Muscle of leg (tissue), 16 donors: ENCODE measurements at places on chromosomes 7 and 10.
A peak's percentile ranks its signal among the peaks of the same experiment; 100 is the strongest.

DNA sequence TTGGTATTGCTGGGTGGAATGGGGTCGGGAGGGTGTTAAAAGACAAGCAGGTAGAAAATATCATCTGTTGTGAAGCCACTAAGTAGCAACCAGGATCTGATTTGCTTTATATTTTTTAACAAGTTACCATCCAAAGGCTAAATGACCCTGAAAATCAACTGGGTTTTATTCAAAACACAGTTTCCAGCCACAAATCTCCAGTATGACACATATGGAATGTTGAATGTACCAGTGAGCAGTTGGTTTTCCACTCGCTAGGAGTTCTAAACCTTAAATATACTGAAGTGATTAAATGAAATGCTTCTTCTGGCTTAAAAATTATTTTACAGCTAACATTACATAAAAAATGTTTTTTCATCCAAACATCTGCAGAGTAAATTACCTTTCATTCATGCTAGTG lies 112.5 kb downstream of the PDE1C start:
- no peaks in the 10 kb centered on the region for H3K4me1 ChIP-seq
- no peaks in the 10 kb centered on the region for H3K36me3 ChIP-seq
- no peak for DNase-seq
- no peak overlapping the region for H3K27ac ChIP-seq
- H3K4me3 ChIP-seq = no peak overlapping the region

GRCh38 chr10:44832595-44833390 lies 78.3 kb upstream of the TMEM72 start:
- H3K4me3 ChIP-seq = no peak overlapping the region
- no peaks in the 10 kb centered on the region for H3K27me3 ChIP-seq
- H3K27ac ChIP-seq = no peak overlapping the region
- H3K4me1 ChIP-seq = peaks cover 17% of the 10 kb centered on the region
- H3K36me3 ChIP-seq = no peaks in the 10 kb centered on the region

- no peak for DNase-seq
- H3K4me1 ChIP-seq = no peaks in the 10 kb centered on the region
- no peak overlapping the region for H3K4me3 ChIP-seq
- H3K27ac ChIP-seq = no peak overlapping the region
- no peaks in the 10 kb centered on the region for H3K36me3 ChIP-seq
- H3K27me3 ChIP-seq = no peaks in the 10 kb centered on the region
Measured at GRCh38 chr10:18185621-18186020, 45.4 kb downstream of the CACNB2 start.

DNA sequence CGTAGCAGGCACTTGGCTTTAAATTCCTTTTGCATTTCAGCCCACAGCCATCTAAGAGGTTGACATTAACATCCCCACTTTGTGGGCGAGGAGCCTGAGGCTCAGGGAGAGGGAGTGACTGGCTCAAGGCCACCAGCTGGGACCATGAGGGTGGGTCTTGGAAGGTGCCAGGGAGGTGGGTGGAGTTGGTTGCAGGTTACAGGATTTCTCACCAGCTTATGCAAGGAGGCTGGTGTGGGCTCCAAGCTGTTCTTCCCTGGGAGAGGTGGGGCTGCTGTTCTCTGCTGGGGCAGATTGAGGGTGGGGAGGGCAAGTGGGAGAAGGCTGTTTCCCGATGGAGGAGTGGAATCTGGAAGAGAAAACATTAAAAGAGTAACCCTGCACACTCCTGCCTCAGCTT lies 14.1 kb upstream of the C10orf95 start:
- no peak overlapping the region for H3K27ac ChIP-seq
- H3K36me3 ChIP-seq = no peaks in the 10 kb centered on the region
- H3K4me3 ChIP-seq = no peak overlapping the region
- H3K27me3 ChIP-seq = peaks cover 29% of the 10 kb centered on the region
- H3K4me1 ChIP-seq = peaks cover 15% of the 10 kb centered on the region

DNA sequence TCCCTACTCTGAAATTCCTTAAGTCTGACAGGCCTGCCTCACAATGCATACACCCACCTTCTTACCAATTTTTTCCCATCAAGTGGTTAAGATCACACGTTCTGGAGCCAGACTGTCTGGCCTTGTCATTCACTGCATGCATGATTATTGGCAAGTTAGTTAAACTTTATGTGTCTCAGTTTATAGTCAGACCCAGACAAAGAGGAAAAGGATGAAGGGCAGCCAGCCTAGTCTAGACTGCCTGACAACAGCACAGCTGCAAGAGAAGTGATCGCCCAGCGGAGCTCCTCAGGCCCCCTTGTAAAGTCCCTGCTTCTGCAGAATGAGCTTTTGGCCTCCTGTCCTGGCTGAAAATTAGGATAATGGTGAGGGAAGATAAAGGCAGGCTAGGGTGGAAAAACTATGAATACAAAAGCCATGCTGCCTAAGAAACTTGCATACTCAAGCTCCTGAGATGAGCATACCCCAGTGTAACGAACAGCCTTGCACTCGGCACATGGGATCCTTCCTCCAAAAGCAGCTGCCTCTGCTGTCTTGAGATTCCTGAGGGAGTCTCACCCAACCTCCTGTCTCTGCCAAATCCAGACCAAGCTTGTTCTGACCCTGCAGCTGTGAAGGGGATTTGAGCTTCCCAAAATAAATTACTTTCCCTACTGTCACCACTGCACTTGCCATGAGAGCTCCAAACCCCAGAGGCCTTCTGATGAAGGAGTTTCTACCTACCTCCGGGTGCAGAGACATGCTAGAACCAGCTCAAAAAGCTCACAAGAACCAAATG lies 26.7 kb upstream of the MRLN start:
- no peaks in the 10 kb centered on the region for H3K36me3 ChIP-seq
- peak overlapping the region; percentile 72 for H3K27ac ChIP-seq
- no peaks in the 10 kb centered on the region for H3K27me3 ChIP-seq
- H3K4me1 ChIP-seq = peaks cover 17% of the 10 kb centered on the region
- peak; percentile 93 for DNase-seq

- no peaks in the 10 kb centered on the region for H3K27me3 ChIP-seq
- H3K27ac ChIP-seq = no peak overlapping the region
- H3K4me1 ChIP-seq = no peaks in the 10 kb centered on the region
- no peak overlapping the region for H3K4me3 ChIP-seq
- no peaks in the 10 kb centered on the region for H3K36me3 ChIP-seq
- DNase-seq = no peak
Measured at GRCh38 chr7:89554209-89554608, 600.1 kb upstream of the STEAP1 start.

- DNase-seq = no peak
- peak overlapping the region; percentile 47 for H3K27ac ChIP-seq
- no peak overlapping the region for H3K4me3 ChIP-seq
- H3K4me1 ChIP-seq = peaks cover 33% of the 10 kb centered on the region
- H3K27me3 ChIP-seq = peaks cover 2% of the 10 kb centered on the region
Measured at GRCh38 chr10:78472551-78472890, 438.9 kb downstream of the RPS24 start.

GRCh38 chr10:108817584-108817983 lies 1105.7 kb downstream of the XPNPEP1 start:
- DNase-seq = no peak
- H3K36me3 ChIP-seq = no peaks in the 10 kb centered on the region
- H3K27ac ChIP-seq = no peak overlapping the region
- H3K27me3 ChIP-seq = no peaks in the 10 kb centered on the region

GRCh38 chr7:82805527-82805960 lies 357.1 kb downstream of the PCLO start:
- H3K27me3 ChIP-seq = no peaks in the 10 kb centered on the region
- H3K36me3 ChIP-seq = no peaks in the 10 kb centered on the region
- no peak overlapping the region for H3K4me3 ChIP-seq
- peak; percentile 3 for DNase-seq
- H3K4me1 ChIP-seq = no peaks in the 10 kb centered on the region
- no peak overlapping the region for H3K27ac ChIP-seq

DNA sequence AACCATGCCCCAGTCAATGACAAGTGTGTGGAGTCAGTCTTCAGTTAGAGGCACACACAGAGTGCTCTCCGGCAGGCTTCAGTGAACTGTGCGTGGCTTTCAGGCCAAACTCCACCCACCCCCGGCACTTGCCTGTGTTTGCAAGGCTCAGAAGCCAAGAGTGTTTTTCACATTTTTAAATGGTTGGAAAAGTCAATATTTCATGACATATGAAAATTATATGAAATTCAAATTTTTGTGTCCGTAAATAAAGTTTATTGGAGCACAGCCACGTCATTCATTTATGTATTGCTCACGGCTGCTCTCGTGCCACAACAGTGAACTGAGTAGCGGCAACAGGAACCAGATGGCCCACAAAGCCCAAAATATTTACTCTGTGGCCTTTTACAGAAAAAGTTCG lies 104.7 kb downstream of the SFMBT2 start:
- peaks cover 7% of the 10 kb centered on the region for H3K4me1 ChIP-seq
- no peaks in the 10 kb centered on the region for H3K27me3 ChIP-seq
- no peaks in the 10 kb centered on the region for H3K36me3 ChIP-seq
- no peak overlapping the region for H3K4me3 ChIP-seq
- no peak overlapping the region for H3K27ac ChIP-seq
- DNase-seq = no peak

DNA sequence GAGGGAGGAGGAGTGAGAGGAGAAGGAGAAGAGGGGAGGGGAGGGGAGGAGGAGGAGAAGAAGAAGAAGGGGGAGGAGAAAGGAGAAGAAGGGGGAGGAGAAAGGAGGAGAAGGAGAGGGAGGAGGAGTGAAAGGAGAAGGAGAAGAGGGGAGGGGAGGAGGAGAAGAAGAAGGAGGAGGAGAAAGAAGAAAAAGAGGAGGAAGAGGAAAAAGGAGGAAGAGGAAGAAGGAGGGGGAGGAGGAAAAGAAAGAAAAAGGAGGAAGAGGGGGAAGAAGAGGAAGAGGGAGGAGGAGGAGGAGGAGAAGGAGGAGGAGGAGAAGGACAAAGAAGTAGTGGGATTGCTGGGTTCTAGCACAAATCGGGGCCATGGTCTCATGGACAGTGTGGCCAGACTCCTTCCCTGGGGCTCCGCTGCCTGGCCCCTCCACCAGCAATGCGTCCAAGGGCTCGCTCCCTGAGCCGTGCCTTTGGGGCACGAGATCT lies 4.2 kb upstream of the MAFK start:
- H3K27ac ChIP-seq = no peak overlapping the region
- no peak for DNase-seq
- no peaks in the 10 kb centered on the region for H3K36me3 ChIP-seq
- H3K4me1 ChIP-seq = peaks cover 6% of the 10 kb centered on the region
- H3K27me3 ChIP-seq = peaks cover 27% of the 10 kb centered on the region

DNA sequence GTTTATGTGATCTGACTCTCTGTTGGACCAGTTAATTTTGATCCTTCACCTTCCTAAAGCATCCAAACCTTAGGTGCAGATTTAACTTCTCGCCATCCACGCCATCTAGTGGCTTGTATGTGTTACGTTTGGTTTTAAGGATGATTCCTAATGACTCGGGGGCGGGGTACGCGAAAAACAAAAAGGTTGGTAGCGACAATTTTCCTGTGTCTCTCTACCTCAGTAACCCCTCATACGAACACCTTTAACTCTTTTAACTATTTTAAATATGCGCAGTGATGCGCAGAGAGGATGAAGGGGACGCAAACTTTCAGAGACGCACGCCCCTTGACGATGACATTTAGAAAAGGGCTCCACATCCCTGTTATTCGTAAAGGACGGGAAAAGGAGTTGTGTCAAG lies 714 bp upstream of the KCND2 start:
- H3K4me1 ChIP-seq = peaks cover 13% of the 10 kb centered on the region
- H3K27me3 ChIP-seq = peaks cover 28% of the 10 kb centered on the region
- peak; percentile 64 for DNase-seq

GRCh38 chr10:3924344-3924743 lies 139.3 kb upstream of the KLF6 start:
- DNase-seq = peak; percentile 32
- no peaks in the 10 kb centered on the region for H3K27me3 ChIP-seq
- peaks cover 4% of the 10 kb centered on the region for H3K4me1 ChIP-seq
- H3K27ac ChIP-seq = no peak overlapping the region
- H3K4me3 ChIP-seq = no peak overlapping the region

GRCh38 chr10:56505555-56505954 lies 144.5 kb upstream of the ZWINT start:
- H3K4me3 ChIP-seq = no peak overlapping the region
- no peaks in the 10 kb centered on the region for H3K27me3 ChIP-seq
- no peak for DNase-seq
- H3K27ac ChIP-seq = no peak overlapping the region
- no peaks in the 10 kb centered on the region for H3K4me1 ChIP-seq

GRCh38 chr10:14588084-14588937 lies 186.4 kb downstream of the FAM107B start:
- no peaks in the 10 kb centered on the region for H3K27me3 ChIP-seq
- no peak overlapping the region for H3K4me3 ChIP-seq
- peak overlapping the region; percentile 5 for H3K27ac ChIP-seq
- H3K36me3 ChIP-seq = peaks cover 3% of the 10 kb centered on the region
- peaks cover 7% of the 10 kb centered on the region for H3K4me1 ChIP-seq

GRCh38 chr7:4783292-4783652 lies 7.8 kb downstream of the AP5Z1 start:
- H3K36me3 ChIP-seq = peaks cover 73% of the 10 kb centered on the region
- H3K27me3 ChIP-seq = no peaks in the 10 kb centered on the region
- no peak overlapping the region for H3K4me3 ChIP-seq
- no peaks in the 10 kb centered on the region for H3K4me1 ChIP-seq
- DNase-seq = no peak

- no peaks in the 10 kb centered on the region for H3K27me3 ChIP-seq
- no peaks in the 10 kb centered on the region for H3K36me3 ChIP-seq
- DNase-seq = no peak
- peaks cover 18% of the 10 kb centered on the region for H3K4me1 ChIP-seq
- no peak overlapping the region for H3K4me3 ChIP-seq
Measured at GRCh38 chr7:73341877-73342276, 13.9 kb downstream of the FKBP6 start.

- H3K36me3 ChIP-seq = no peaks in the 10 kb centered on the region
- H3K4me1 ChIP-seq = no peaks in the 10 kb centered on the region
- no peak overlapping the region for H3K4me3 ChIP-seq
- no peak for DNase-seq
- H3K27ac ChIP-seq = no peak overlapping the region
- H3K27me3 ChIP-seq = no peaks in the 10 kb centered on the region
Measured at GRCh38 chr7:22874904-22875303, 52.3 kb upstream of the TOMM7 start.

DNA sequence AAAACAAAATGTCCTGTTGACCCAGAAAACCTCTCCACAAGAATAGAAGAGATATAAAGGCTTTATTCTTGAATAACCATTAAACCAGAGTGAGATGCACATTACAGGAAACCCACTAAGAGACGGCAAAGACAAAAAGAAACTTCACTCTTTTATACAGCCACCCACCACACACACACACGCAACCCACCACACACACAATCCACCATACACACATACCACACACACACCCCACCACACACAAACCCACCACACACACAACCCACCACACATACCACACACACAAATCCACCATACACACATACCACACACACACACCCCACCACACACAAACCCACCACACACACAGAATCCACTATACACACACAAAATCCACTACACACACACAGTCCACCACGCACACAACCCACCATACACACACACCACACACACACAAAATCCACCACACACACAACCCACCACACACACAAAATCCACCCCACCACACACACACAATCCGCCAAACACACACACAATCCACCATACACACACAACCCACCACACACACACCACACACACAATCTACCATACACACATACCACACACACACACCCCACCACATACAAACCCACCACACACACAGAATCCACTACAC lies 9.5 kb upstream of the REPIN1 start:
- H3K36me3 ChIP-seq = no peaks in the 10 kb centered on the region
- H3K27me3 ChIP-seq = no peaks in the 10 kb centered on the region
- no peak overlapping the region for H3K27ac ChIP-seq
- DNase-seq = no peak

GRCh38 chr7:45178241-45179225 lies 20.9 kb downstream of the RAMP3 start:
- DNase-seq = no peak
- H3K36me3 ChIP-seq = no peaks in the 10 kb centered on the region
- no peaks in the 10 kb centered on the region for H3K4me1 ChIP-seq
- H3K27ac ChIP-seq = no peak overlapping the region
